ENCODE measurements at places on chromosomes 7 and 10.

DNA sequence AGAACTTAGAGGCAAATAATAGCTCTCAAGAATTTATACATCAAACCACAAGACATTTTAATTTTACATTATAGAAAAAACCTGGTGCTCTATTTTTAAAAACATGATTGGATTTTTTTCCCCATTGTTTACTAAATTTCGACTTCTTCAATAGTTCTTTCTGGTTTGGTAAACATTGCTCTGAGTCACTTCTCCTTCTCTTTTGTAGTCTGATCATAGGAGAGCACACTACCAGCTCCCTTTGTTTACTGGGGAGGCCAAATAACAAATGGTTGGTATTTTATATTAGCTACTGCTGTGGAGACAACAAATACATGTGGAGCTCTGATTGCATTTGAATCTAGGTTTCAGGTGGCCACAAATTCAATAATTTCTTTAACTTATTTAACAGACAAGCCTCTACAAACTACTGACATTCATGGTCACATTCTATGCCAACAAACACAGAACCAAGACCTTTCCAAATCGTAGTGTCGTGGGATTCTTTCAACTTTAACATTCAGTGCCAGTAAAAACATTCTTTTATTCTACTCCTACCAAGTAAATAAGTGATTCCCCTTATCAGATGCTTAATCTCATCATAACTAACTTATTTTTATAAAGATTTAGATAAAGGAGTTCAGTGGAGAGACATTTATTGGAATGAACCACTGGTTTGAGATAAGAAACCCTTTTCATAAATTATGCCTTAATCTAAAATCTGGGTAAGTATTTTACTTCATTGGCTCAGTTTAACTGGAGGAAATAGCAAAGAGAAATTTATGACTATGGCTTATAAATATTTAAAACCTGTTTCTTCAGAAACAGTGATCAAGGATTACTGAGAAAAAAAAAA, 17.7 kb upstream of the FXYD4 start:
- DNase-seq = no peak

- DNase-seq = no peak
Observed at GRCh38 chr7:98943336-98943735, 65.0 kb downstream of the TRRAP start.

- peak; percentile 93 for DNase-seq
Observed at GRCh38 chr10:73906524-73907447, 4.1 kb upstream of the PLAU start.

- DNase-seq = peak; percentile 69
Observed at GRCh38 chr10:76285012-76285411, 853.6 kb downstream of the LRMDA start.

DNA sequence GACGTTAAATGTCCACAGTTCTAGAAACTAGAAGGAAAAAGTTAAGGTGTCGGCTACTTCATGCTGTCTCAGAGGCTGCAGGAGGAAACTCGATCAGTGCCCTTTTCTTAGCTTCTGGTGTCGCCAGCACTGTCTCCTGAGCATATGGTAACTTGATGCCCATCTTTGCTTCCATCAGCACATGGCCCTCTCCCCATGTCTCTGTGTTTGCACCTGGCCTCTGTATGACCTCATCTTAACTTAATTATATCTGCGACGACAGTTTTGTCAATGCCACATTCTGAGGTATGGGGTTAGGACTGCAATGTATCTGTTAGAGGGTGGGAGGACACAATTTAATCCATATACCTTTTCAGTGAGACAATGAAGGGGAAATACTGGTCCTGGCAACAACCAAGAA, 449.9 kb downstream of the POM121L12 start:
- no peak for DNase-seq

- DNase-seq = no peak
Observed at GRCh38 chr7:150945171-150945852, 32.8 kb downstream of the KCNH2 start.

- DNase-seq = peak; percentile 48
Observed at GRCh38 chr7:32846630-32847225, 44.8 kb downstream of the KBTBD2 start.

DNA sequence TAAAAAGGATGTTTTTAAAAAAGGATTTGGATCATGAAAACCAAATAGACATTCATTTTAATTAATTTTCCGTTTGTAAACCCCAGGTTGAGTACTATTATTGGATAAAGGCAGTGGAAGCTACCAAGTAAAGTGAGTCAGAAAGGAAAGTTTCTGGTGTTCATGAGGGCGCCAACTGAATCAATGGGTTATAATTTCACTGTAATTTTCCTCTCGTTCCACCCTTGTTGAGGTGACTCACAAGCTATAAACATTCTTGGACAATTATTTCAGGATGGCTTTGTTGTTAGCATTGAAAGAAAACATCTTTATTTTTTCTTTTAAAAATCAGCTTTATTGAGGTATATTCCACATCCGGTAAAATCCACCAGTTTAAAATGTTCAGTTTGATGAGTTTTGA, 5.1 kb upstream of the FAM133B start:
- peak; percentile 18 for DNase-seq

GRCh38 chr10:34374356-34375045, 440.6 kb downstream of the PARD3 start:
- no peak for DNase-seq

DNA sequence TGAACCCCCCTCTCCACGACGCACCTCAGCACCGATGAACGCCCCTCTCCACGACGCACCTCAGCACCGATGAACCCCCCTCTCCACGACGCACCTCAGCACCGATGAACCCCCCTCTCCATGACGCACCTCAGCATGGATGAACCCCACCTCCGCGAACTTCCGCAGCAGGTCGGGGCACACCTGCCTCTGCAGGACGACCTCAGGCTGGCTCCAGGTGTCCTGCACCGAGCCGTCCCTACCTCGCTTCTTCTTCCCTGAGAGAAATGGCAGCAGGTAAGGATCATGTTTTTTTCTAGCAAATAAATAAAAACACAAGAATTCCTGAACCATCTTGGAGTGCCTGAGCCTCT, 24.1 kb downstream of the CFAP46 start:
- no peak for DNase-seq

DNA sequence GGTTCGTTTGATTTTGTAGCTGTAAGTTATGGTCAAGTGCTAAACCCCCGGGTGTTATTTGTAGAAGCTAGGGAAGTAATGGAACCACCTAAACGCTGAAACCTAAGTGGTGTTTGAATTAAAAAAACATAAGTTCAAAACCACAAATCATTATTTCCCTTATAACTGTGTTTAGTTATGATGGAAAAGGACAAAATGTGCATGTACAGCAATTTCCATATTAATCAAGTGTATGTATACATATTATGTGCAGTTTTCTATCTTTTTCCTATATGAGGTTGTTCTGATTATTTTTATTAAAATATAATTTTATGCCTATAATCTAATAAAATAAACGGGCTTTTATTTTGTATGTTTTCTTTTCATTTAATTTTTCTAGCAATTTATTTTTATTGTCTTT, 45.9 kb downstream of the IL6 start:
- no peak for DNase-seq

DNA sequence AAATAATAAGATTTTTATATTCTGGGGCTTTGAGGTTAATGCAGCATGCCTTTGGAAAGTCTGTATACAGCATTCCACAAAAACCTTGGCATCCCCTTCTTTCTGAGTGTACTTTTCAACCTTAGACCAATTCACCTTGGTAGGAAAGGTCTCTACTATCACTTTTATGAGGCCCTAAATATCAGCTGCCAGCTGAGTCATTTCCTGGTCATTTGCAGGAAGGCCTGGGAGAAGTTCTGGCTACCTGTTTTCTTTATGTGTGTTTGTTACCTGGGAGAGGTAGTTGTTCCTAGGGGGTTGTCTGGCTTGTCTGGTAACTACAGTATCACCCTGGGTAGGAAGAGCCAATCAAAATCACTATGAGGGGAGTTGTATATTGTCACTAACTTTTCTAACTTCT, 4.1 kb downstream of the SPAM1 start:
- DNase-seq = no peak

DNA sequence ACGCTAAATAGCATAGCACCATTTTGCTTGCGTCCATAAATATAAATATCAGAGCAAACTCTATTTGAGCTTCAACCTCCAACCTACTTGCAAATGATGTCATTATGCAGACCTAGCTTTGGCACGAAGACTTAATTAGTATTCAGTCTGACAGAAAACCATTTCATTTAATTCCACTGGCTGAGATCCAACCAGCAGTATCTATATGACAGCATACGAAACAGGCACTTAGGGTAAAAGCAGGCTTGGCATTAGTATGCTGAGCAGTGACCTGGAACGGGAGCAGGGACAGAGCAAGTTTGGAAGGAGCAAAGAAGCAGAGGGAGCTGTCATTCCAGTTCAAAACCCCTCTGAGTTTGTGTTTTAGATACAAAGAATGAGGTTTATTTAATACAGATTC, 312.5 kb upstream of the CHRM2 start:
- DNase-seq = no peak

GRCh38 chr10:124092860-124093773, at the start of gene CHST15:
Gene CHST15 (minus strand): TSS chr10:124093598. CDS start chr10:124046212, 47,386 bp downstream.
- no peak for DNase-seq

DNA sequence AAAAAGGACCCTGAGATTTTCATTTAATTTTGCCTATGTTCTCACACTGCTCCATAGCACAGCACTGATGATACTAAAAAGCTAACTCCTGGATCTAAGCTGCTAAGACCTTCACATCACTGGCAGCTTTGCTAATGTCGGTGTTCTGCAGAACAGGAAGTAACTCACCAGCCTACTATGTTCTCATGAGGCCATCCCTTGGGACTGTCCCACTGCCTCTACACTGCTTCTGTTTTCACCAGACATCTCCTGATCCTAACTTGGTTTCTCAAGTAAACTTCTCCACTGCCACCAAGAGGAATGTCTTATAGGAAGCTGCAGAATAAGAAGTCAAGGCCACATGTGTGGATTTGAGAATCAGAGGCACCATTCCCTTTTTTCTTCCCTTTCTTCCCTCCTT, 15.1 kb downstream of the HTR7 start:
- no peak for DNase-seq

GRCh38 chr7:113394856-113395255, 276.5 kb upstream of the SMIM30 start:
- no peak for DNase-seq

DNA sequence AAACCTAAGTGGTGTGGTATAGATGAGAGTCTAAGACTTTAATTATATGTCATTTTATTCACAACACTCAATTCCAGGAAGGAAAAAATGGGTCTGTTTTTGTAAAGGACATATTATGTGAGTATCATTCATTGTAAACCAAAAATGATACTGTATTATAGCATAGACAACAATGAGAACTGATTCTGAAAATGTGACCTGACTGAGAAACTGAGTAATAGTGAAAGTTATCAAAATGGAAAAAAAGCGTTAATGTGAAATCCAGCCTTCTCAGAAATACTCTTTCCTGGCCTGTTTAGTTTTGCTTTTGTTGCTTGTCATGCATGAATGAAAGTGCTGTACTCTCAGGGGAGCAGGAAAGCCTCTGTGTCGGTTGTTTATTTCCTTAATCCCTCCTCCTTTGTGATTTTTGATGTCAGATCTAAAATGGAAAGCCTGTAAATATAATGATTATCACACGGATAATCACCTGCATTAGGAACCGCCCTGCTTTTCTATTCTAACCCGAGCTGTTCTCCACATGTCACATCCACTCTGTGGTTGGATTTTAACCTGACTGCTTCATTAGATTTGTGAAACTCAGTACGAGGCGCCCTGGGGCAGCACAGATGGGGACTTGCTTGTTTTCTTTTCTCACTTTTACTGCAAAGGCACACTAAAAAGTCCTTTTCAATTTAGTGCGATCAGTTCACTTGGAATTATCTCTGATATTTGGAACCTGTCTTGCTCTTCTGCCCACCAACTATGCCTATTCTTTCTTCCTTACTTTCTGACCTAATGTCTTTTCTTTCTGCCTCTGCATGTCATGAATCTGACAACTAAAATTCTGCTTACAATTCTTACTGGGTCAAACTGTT, 240.9 kb upstream of the KAT6B start:
- no peak for DNase-seq

GRCh38 chr10:28991333-28992270, 297.3 kb upstream of the LYZL1 start:
- no peak for DNase-seq

- no peak for DNase-seq
Observed at GRCh38 chr7:91636728-91637127, 243.8 kb downstream of the MTERF1 start.

- no peak for DNase-seq
Observed at GRCh38 chr7:54680377-54681005, 78.5 kb downstream of the SEC61G start.

- no peak for DNase-seq
Observed at GRCh38 chr7:98879198-98879978, 1.1 kb downstream of the TRRAP start.

DNA sequence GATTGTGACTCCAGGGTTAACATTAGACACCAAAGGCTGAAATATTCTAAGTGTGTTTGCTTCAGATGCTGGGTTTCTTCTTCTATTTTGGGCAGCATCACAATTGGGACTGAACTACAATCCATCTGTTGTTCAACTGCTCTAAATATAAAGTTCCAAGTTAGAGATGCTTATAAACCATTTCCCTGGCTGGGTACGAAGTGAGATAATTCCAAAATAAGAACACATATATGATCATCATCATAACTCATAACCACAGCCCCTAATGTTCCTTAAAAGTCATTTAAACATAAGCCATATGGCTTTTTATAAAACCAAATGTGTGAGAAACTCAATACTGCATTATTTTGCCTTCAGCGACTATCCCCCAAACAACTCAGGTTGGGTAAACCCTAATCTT, 28.8 kb downstream of the DNA2 start:
- no peak for DNase-seq

DNA sequence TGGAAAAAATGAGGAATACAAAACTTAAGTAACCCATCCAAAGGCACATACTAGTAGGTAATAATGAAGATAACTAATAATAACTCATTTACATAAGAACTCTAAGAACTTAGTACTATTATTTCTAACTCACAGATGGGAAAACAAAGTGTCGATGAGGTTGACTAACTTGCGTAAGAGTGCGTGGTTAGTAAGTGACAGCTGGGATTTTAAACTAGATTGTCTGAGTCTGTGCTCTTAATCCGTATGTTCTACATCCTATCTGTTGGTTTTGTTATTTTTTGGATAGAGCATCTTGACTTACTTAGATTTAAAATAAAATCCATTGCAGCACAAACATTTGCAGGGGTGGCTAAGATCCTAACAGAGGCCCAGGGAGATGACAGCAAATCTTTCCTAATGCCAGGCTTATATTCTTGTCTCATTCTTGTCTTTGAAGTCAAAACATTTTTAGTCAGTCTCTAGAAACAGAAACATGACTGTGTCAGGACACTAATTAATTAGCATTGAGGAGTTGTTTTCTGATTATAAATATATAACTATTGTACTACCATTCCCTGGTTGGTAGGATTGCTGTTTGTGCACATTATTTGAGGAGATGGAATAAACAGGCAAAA, 11.7 kb downstream of the RPA3 start:
- DNase-seq = no peak

All from fibroblast of skin of left quadriceps (primary cell).